ENCODE measurements at places on chromosomes 6 and 20.

DNA sequence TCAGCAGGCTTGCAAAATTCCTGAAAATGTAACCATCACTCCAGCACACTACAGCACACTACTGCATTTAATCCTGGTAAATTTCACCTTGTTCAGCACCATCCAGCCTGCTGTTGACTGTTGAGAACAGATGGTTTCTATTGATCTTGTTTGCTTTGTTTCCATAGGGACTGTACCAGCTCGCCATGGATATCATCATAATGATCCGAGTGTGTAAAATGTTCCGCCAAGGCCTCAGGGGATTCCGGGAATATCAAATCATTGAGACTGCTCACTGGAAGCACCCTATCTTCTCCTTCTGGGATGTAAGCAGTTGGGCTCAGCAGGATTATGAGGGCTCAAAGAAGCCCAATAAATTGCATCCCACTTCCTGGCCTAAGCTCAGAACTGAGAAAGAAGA lies 4.1 kb downstream of the CNBD2 start:
- no peak for DNase-seq

GRCh38 chr20:54710341-54710740 lies 234.9 kb downstream of the DOK5 start:
- DNase-seq: no peak

- DNase-seq: no peak
These were observed 15.5 kb upstream of the SERPINB1 start for GRCh38 chr6:2857185-2857579.

GRCh38 chr6:16654701-16655100 lies 106.6 kb downstream of the ATXN1 start:
- DNase-seq: no peak

DNA sequence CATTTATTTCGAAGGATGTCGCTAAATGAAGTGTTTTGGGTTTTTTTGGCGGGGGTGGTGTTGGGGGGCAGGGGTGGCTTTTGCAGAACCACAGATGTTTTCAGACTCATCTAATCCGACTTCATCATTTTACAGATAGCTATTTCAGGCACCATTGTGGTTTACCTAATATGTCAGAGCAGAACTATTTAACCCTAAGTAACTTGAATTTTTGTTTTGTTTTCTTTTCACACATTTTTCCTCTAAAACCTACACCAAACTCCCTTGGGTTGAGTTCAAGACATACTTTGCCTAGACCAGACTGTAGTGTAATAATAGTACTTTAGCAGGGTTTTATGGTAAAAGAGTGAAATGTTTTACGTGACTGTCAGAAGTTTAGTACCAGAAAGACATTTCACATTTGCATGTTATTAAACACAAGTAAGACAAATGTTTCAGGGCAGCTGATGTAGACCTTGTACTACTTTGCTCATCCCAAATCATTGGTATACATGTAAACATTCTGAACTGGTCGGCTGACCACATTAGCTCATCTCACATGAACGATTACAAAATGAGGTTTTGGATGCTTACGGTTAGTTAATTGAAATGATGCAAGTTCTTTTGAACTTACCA lies 37.7 kb downstream of the MAP3K4 start:
- DNase-seq: no peak

- no peak for DNase-seq
These were observed 26.8 kb upstream of the FAM184A start for GRCh38 chr6:119105282-119105681.

GRCh38 chr20:9390441-9390840 lies 123.9 kb upstream of the LAMP5 start:
- DNase-seq: peak; percentile 14

DNA sequence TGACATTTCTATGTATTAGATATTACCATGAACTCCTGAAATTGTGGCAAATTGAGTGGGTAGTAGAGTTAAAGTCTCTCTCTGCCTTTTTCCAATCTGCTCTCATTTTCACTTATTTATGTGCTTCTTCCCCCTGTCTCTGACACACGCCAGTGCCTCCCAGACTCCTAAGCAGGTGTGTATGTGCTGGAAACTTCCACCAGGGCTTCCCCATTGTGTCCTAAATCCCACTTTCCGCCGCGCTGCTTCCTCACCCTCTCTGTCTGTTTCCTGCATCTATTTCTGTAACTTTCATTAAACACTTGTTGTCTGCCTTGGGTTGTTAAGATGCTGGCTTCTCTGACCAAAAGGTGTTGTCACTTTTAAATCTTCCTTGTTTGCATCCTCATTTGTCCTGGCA lies 97.6 kb upstream of the HDGFL1 start:
- no peak for DNase-seq

GRCh38 chr6:87784051-87784450 lies 82.0 kb upstream of the AKIRIN2 start:
- DNase-seq: no peak

DNA sequence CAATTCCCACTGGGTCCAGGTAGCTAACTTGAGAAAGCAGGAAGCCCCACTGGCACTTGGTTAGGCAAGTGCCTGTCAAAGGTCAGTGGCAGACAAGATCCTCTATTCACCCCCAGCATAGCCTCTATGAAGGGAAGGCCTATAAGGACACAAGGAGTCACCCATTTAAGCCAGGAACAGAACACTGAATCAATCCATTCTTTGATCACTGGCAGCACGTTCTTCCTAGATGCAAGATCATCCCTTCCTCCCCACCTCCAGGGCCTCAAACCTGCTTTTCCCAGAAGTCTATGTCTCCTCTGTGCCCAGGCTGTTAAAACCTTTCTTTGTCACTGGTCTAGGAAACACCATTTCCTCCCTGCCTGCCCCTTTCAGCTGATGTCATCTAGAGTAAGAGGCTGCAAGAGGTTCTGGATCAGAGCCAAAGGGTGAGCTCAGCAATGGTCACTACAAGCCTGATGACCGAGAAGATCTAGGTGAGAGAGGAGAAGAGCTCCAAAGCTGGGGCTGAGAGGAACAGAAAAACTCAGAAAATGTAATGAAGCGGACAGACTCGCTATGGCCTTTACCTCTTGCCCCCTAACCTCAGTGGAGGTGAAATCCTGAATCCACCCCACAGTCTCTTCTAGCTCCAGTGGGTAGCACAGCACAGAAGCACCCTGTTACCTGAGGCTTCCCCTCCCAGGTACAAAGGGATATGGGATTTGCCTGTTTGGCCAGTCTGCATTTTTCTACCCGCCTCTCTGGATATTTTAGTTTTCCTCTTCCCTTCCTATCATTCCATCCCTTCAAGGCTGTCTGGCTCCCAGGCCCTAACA lies 1.8 kb downstream of the GTPBP2 start:
- no peak for DNase-seq

GRCh38 chr20:36240076-36240475 lies 3.8 kb downstream of the AAR2 start:
- DNase-seq: no peak

DNA sequence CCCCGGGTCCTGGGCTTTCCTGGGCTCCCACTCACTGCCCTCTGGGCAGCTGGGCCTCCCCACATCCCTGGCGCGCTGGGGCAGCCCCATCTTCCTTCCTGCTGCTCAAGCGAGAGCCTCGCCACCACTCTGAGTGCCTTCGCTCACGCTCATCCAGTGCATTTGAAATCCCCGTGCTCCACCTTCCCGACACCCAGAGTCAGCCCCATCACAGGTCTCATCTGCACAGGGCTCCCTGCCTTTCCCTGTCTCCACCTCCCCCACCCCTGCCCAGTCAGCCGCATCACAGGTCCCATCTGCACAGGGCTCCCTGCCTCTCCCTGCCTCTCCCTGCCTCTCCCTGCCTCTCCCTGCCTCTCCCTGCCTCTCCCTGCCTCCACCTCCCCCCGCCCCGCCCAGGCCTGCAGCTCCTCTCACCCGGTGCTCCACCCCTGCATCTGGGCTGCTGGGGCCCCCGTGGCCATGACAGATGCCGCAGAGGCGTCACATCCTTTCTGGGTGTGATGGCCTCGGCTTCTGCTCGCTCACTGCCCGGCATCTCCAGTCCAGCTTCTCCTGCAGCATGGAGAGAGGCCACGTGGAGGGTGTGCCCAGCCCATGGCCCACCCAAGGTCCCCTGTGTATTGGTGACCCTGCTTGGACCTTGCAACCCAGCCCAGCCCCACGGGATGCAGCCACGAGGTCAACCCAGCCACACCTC lies 9.0 kb upstream of the BHLHE23 start:
- DNase-seq: no peak

GRCh38 chr6:111673937-111674336 lies 68.3 kb upstream of the TRAF3IP2 start:
- DNase-seq: no peak

GRCh38 chr6:38518511-38519304 lies 121.0 kb downstream of the BTBD9 start:
- no peak for DNase-seq

GRCh38 chr20:49319208-49319809 lies 41.5 kb upstream of the ZNFX1 start:
- DNase-seq: no peak

- no peak for DNase-seq
These were observed 223.0 kb upstream of the SYNCRIP start for GRCh38 chr6:85865420-85866369.

GRCh38 chr6:40695114-40695513 lies 108.0 kb upstream of the LRFN2 start:
- DNase-seq: no peak

DNA sequence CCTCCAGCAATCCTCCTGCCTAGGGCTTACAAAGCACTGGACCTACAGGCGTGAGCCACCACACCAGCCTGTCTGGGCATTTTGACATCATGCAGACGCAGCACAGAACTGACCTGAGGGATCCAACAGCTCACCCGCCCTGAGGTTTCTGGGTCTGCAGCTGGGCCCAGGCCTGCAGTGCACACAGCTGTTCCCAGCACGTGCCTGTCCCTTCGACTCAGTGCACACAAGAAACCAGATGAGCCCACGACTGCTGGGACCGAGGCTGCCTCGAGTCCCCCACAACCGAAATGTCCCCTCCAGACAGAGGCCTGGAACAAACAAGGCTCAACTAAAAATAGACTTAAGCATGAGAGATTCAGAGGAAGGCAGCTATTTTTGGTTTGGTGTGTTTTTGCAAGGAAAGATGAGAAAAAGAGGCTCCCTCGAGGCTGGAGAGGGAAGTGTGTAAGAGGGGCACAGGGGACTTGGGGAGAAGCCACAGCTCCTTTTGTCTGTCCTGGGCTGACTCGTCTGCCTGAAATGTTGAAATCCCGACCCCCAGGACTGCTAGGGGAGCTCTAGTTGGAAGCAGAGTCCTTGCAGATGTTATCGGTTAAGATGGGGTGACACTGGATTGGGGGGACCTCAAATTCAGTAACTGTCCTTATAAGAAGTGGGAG lies 66.3 kb downstream of the YTHDF1 start:
- no peak for DNase-seq

GRCh38 chr6:72175916-72176315 lies 289.6 kb downstream of the RIMS1 start:
- no peak for DNase-seq

- DNase-seq: no peak
These were observed 167.2 kb upstream of the THEMIS start for GRCh38 chr6:128068119-128068479.

DNA sequence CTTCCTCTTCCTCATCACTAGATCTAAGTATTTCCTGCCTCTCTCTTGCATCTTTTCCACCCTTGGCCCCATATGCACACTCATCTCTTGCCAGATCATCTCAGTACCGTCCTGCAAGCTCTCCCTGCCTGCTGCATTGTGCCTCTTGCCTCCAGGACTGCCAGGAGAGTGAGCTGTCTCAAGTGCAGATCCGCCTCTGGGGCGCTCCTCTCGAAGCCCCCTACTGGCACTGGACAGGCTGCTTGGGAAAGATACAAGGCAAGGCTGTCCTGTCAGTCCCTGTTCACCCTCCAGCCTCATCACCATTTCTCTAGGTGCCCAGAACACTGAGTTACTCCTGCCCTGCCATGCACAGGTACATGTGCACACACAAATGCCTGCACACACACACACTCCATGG lies 10.2 kb downstream of the SYNDIG1 start:
- no peak for DNase-seq

GRCh38 chr6:38784506-38785235 lies 69.6 kb downstream of the DNAH8 start:
- DNase-seq: no peak

DNA sequence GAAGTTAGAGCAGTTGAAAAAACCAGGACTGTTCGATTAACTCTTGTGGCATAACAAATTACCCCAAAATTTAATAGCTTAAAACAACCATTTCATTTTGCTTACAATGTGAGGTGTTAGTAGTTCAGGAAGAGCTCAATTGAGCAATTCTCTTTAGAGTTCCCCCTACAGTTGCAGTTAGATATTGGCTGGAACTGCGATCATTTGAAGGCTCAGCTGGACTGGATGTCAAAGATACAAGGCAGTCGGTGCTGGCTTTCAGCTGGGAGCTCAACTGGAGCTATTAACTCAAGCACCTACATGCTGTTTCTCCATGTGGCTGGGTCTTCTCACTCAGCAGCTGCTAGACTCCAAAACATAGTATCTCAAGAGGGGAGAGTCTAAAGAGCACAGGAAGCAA lies 96.0 kb upstream of the LOC128125822 start:
- DNase-seq: no peak

- no peak for DNase-seq
These were observed 58.2 kb downstream of the SPACA1 start for GRCh38 chr6:88105741-88106340.

GRCh38 chr6:111367393-111368088 lies 115.5 kb downstream of the REV3L start:
- DNase-seq: no peak

- no peak for DNase-seq
These were observed 64.4 kb downstream of the UBE2V1 start for GRCh38 chr20:50048420-50049166.

DNA sequence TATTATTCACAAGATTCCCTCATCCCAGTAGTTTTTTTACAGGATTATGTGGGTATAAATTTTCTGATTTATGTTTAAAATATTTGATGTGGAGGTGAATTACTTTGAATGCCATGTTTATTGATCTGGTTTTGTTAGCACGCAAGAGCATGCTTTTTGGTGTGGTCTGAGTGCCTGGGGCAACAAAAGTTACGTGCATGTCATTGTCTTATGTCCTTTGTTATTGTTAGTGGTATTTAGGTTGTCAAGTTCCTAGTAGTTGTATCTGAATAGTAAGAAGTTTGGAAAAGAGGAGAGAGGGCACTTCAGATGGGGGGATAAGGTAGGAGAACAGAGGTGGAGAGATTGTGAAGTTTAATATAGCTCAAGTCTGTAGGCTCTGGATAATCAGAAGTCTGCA lies 95.0 kb downstream of the ATRN start:
- no peak for DNase-seq

DNA sequence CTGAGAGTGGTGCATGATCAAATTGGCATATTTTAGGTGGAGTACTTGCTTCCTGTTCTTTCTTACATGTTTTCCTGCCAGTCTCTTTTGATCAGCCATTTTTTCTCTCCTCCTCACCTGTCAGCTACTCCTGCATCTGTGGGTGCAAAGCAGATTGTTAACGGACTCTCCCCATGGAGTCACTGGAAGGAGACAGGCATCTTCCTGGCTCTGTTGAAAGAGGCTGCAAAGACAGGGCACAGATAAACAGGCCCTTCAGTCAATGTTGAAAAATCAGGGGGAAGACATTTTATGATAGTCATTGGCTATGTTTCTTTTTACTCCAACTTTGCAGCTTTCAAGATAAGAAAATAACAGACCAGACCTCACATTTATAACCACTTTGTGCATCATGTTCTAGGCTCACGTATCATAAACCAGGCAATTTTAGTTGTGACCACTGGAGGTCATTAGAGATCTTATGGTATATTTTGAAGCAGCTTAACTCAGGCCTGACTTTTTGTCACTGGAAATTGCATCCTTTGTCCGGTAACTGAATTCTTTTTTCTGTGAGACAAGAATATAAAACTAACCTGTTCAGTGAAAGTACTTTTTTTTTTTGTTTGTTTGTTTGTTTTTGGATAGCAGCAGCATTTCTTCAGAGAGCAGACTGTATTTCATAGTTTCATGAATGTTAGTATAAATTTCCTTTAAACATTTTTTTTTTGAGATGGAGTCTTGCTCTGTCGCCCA lies 20.1 kb downstream of the ECT2L start:
- DNase-seq: no peak

All from C1 segment of cervical spinal cord (tissue), 14 donors.